ENCODE measurements at places on chromosomes 7 and 10. TPM values are rescaled to one million over a fixed set of nuclear protein-coding genes. Genes with fewer than 3 reads are reported as not detected.

Gene TMEM270
- total RNA-seq: not detected

Gene RAB19
- not detected for total RNA-seq

Gene EPHB6
- 3.3 TPM for total RNA-seq

Gene TET1
- 3.1 TPM for total RNA-seq

Gene ZFYVE27
- 11.7 TPM for total RNA-seq

Gene AGK
- 28.4 TPM for total RNA-seq

Gene TMEM236
- 0.51 TPM for total RNA-seq

Gene C10orf143
- total RNA-seq: 1.4 TPM

Gene GNAI1
- total RNA-seq: 12.4 TPM

Gene CHRM2
- 70.4 TPM for total RNA-seq

Gene TRPV5
- not detected for total RNA-seq

Gene SLC18A3
- not detected for total RNA-seq

Gene MSS51
- total RNA-seq: 3.5 TPM

Gene MAGI2
- total RNA-seq: 3.1 TPM

Gene EGR2
- 1.0 TPM for total RNA-seq

Gene FANK1
- total RNA-seq: 0.51 TPM

Gene KCNH2
- total RNA-seq: 97.3 TPM

Gene CNNM1
- 0.16 TPM for total RNA-seq

Gene SNX8
- total RNA-seq: 18.8 TPM

Gene ZNF365
- not detected for total RNA-seq

Gene SH2B2
- total RNA-seq: 1.2 TPM

Gene GBX1
- 2.4 TPM for total RNA-seq

Gene PPP1R17
- not detected for total RNA-seq

Gene PPP1R3A
- 121 TPM for total RNA-seq

Gene IFIT5
- 8.2 TPM for total RNA-seq

Gene ATOH7
- total RNA-seq: not detected

Gene HPS1
- total RNA-seq: 27.9 TPM

Gene MOGAT3
- not detected for total RNA-seq

Gene LLCFC1
- not detected for total RNA-seq

Gene PNLIPRP3
- total RNA-seq: not detected

Gene AKR1C8
- total RNA-seq: not detected

Gene VAX1
- not detected for total RNA-seq

Gene COX19
- 8.2 TPM for total RNA-seq

Gene TRPV6
- total RNA-seq: not detected

Gene JAZF1
- total RNA-seq: 25.6 TPM

Gene AGFG2
- 21.5 TPM for total RNA-seq

Gene GIMAP1
- 5.8 TPM for total RNA-seq

Gene PHKG1
- total RNA-seq: 31.2 TPM

Gene TAS2R40
- total RNA-seq: not detected

Gene SLC39A12
- not detected for total RNA-seq

Gene NPY
- not detected for total RNA-seq

Gene LIPM
- total RNA-seq: not detected

Gene CYP2C8
- not detected for total RNA-seq

Gene ITPRID1
- total RNA-seq: not detected

Gene TMEM225B
- not detected for total RNA-seq

Gene C10orf62
- 0.97 TPM for total RNA-seq

Gene GRB10
- 34.7 TPM for total RNA-seq

Gene HYAL4
- total RNA-seq: not detected

Gene ATRNL1
- total RNA-seq: 0.41 TPM

Gene VPS41
- total RNA-seq: 38.6 TPM

Gene STEAP1B
- not detected for total RNA-seq

Gene SPRN
- not detected for total RNA-seq

Gene CAMK2B
- 95.4 TPM for total RNA-seq

Gene SFTPA1
- 0.24 TPM for total RNA-seq
